Eye (tissue), 1 donor: ENCODE measurements at places on chromosomes 7 and 10.

DNA sequence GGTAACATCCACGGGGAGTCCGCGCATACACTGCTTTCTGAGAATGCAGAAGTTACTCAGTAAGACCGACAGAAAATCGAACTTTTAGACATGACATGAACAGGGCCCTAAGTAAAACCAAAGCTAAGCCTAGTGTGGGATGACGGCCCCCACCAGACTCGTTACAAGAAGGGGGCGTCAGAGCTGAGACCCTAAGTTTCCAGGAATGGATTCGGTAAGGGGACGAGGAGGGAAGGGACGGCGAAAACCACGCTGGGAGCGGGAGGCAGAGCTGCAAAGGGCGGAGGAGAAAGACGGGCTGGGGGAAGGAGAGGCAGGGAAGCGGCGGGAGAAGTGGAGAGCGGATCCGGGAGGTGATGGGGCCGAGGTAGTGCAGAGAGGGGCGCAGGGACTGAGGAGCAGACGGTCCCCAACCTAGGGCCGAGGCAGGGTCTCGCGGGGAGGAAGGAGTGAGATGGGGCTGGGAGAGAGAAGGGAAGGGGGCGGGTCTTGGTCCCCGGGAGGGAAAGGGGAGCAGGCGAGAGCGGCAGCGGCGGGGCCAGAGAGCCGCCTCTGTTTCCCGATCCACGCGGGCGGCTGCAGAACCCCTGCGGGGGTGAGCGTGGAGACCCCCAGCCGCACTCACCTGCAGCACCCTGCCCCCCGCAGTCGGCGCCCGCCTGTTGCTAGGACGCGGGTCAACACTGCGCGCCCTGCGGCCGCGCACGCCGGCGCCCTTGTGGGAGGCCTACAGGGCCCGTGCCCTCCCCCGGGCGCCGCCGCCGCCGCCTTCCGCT lies 513 bp downstream of the ODAD2 start:
- peak; percentile 86 for DNase-seq

DNA sequence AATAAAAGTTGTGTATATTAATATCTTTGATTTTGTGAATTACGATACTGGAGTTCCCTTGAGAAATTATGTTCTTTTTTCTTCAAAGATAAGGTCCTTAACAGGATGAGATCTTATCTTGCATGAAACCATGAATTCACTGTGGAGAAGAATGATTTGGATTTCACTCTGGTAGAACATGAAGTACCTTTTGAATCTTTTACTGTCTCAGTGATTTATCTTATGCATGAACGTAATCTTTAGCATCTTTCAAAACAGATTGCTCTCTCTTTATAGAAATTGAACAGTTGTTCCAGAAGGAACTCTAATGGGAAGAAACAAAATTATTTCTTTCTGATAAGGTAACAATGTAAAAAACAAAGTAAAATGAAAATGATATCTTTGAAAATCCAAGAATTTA lies 11.0 kb upstream of the ZNF438 start:
- no peak for DNase-seq

GRCh38 chr7:112201411-112201810 lies 4.8 kb downstream of the DOCK4 start:
- DNase-seq = peak; percentile 28

GRCh38 chr10:132292287-132293200 lies 15.2 kb downstream of the STK32C start:
- DNase-seq = no peak

GRCh38 chr7:133584956-133585668 lies 332.2 kb downstream of the EXOC4 start:
- DNase-seq = no peak

- no peak for DNase-seq
Measured at GRCh38 chr7:25857376-25858067, 294.5 kb upstream of the NFE2L3 start.

DNA sequence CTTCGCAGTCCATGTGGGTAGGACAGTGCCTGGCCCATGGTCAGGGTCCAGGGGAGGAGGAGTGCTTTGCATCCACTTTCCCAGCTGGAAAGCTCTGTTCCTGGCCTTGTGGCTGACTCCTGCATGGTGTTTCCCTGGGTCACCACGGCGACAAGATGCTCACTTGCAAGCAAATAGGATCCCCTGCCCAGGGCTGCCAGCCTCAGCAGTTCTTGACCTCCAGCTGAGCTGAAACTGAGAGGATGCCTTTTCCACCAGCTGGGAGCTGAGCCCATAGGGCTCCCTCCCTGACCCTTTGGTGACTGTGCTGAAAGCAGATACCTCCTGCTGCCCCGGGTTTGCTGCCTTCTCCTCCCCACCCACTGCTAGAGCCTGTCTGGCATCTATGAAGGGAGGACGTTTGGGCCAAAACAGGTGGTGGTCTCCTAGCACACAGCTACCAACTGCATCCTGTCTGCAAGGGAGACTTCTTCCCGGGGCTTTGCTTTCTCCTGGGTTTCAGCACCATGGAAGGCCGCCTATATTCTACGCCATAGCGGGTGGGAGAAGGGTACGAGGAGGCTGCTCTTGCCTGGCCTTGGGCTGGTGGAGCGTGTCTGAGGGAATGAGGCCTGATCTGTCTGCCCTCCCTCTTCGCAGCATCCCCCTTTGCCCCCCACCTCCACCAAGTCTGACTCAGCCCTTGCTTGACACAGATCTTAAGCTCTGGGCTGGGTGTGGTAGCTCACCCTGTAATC lies 34.4 kb downstream of the UBTD1 start:
- no peak for DNase-seq

DNA sequence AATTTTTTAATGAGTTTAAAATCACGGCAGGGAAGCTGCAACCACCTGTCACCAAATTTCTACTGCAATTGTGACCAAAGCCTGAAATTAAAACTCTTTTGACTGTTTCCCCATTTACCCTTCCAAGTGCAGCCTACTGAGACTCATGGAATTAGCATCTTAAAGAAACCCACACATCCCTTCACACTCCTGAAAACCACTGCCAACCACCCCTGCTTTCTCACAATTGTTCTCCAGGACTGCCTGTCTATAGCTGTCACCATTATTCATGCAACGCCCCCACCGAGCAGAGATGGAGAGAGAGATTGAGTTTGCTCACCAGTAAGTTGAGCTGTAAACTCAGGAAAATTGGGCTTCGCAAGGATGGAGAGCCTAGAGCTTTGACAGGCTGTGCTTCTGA lies 383.8 kb upstream of the SORCS1 start:
- no peak for DNase-seq

DNA sequence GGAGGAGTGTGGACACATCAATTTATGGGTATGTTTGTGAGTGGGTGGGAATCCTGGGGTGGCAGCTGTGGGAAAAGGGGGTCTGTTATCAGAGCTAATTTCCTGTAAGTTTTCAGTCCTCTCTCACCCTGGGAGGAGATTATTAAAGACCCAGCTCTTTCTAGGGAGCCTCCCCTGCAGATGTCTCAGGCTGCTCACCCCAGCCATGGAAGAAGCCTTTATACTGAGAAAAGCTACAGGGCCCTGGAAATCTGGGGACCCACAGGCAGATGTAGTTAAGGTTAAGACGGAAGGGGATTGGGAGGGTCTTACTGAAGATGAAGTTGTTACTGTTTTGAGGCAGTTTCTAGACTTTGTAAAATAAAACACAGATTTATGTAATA lies 4.6 kb downstream of the ZNF680 start:
- DNase-seq = no peak

- no peak for DNase-seq
Measured at GRCh38 chr7:89661876-89662275, 492.4 kb upstream of the STEAP1 start.

GRCh38 chr10:95425592-95426465 lies 135.0 kb upstream of the PDLIM1 start:
- DNase-seq = no peak

- no peak for DNase-seq
Measured at GRCh38 chr7:50184271-50184990, 91.4 kb upstream of the ZPBP start.

GRCh38 chr7:36652431-36652830 lies 71.9 kb downstream of the AOAH start:
- no peak for DNase-seq

- DNase-seq = no peak
Measured at GRCh38 chr10:22875581-22875980, 52.3 kb upstream of the ARMC3 start.

- peak; percentile 8 for DNase-seq
Measured at GRCh38 chr10:129210876-129211275, 256.2 kb upstream of the MGMT start.

DNA sequence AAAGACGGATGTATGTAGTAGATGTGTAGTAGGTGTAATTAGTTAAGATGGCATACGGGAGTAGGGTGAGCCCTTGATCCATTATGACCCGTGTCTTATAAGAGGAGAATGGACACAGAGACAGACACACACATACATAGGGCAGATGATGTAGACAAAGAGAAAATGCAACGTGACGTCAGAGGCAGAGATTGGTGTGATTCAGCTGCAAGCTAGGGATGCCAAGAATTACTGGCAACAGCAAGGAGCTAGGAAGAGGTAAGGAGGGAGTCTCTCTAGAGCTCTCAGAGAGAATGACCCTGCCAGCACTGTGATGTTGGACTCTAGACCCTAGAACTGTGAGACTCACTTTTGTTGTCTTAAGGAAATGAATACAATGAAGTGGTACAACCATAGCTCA lies 247.0 kb upstream of the HABP2 start:
- DNase-seq = no peak

DNA sequence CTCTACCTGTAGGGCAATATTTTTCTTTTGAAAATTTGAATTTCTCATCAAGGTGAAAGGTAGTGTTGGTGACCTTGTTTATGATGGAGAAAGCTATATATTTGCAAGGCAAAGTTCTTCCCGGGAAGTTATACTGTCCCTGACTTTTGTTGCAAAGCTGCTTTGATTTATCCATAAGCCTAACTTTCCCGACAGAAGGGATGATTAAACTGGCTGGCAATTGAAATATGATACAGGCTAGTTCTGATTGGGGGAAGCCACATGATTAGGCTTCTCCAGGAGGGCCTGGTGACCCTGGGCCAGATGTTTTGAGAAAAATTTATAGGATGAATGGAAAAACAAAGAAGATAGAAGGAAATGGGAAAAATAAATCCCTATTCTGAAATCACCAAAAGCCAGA lies 215.5 kb downstream of the ACTR3B start:
- DNase-seq = no peak

DNA sequence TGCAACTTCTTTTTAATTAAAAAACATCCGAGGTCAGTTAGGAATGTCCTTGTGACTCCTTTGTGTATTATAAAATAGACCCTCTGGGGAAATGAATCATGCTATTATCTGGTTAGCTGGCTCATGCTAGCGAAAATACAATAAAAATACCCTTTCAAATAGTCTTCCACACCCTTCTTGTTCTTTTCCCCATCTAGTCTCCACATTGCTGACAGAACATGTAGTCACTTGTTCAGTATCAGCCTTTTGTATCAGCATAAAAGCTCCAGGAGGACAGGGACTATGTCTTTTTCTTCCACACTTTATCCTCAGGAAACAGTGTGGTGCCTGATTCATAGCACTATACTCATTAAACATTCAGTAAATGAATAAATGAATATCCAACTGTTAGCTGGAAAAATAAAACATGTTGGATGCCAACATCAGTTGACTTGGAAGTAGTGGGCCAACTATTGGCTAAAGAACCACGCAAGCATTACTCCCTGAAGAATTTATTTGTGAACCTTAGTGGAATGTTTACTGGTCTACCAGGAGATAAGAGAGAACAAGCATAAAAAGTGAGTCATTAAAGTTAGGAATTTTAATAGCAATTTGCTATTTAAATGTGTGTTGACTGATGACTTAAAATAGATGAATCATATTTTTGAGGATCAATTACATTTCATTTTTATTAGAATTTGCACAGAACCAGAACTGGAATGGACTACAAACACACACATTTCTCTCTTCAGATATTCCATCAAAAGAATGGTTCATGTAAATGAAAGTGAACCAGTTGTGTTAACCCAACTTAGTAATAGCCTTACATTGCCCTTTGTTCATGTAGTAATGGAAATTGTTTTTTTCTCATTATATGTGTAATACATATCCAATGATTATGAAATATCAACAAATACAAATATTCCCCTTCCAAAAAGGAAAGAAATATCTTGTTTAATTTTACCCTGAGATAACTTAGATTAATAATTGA lies 129.6 kb downstream of the DKK1 start:
- DNase-seq = no peak

DNA sequence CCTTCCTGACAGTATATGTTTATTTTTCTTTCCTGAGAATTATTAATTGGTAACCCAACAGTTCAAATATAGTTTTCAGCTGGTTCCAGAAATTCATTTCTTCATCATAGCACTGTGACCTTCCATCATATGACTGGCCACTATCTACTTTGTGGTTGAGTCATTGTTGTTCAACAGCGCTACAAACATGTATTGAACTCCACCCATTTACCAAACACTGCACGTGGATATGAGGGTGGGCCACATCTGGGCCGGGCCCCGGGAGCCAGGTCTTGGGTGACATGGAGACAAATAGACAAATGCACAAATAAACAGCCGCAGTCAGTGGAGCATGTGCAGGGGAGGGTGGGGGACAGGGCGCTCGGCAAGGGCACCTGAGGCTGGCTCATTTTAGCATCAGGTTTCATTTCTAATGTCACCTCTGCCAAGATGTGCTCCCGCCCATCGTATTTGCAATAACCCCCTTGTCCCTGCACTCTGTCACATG lies 24.0 kb upstream of the EEPD1 start:
- no peak for DNase-seq

DNA sequence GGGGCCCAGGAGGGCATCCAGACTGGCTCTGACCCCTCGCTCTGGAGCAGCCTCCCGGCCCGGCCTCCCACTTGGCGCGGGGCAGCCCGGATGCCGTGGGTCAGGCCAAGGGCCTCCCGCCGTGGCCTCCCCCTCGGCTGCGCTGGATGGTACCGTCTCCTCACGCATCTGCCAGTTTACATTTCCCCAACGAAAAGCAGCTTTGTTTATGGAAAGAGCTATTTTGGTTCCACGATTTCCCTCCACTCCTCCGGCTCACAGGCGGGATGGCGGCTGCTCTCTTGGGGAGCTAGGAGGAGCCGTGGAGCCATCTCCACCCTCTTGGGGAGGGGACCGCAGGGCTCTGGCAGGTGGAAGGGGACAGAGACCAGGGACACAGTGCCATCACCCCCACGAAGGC lies 93.2 kb upstream of the MYL10 start:
- DNase-seq = no peak

DNA sequence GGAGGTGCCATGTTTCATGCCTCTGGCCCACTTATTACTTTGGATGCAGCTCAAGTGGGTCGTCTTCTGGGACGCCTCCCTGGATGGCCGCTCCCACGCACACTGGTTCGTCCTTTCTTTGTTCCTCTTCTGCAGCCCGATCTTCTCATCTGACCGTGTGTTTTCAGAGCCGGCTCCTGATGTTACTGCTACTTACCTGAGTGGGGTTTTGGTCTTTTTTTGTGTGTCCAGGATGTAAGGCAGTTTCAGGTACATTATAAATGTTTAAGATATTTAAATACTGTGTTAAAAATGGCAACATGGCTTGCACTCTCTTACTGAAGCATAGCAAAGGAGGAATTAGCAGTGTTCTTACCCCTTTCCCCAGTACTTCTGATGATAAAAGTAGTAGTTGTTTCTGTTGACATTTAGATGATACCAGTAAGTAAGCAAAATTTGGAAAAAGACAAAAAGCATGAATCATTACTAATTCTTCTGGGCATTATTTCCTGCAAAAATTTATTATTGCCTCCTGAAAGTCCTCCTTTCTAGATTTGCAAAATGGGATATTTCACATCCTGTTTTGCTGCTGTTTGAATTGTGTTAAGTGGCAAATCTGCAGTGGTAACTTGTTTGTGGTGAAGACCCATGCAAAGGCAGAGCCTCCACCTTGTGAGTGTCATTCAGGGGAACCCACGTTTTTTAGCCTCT lies 59.4 kb downstream of the SHH start:
- DNase-seq = no peak
